ENCODE measurements at places on chromosomes 11 and 22. TPM values are rescaled to one million over a fixed set of nuclear protein-coding genes. Genes with fewer than 3 reads are reported as not detected.

DNA sequence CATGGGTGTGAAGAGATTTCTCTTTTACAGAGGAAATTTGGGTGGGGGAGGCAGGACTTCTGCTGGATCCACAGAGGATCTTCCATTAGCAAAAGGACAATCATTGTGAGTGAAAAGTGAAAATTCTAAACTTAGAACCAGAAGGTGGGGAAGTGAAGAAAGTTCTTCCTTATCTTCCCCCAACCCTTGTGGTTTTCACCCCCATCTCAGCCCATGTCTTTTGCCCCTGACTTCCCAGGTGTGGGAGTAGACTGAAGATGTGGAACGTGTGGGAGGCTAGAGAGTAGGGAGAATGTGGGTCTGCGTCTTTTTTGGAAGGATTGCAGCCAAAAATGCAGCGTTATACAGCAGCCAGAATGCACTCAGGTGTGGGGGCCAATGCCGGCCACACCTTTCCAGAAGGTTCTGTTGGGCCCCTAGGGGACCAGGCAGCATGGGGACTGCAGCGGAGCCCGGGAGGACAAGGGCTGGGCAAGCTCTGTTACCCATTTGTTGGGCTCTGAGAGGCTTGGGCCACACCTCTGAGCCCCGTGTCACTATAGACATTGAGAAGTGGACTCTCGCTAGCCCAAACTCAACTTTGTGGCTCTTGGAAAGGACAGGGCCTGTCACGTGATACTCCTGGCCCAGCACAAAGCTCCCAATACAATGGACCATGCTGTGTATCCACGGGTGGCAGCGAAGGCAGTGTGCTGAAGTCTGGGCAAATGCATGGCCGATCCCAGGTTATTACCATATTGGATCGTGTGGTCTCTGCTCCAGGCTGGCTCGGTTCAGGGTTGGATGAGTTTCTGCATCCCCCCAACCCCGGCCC lies 32.8 kb upstream of the LINC01488 start:
- DNase-seq = no peak
- H3K27ac ChIP-seq = no peak overlapping the region
- no peaks in the 10 kb centered on the region for H3K27me3 ChIP-seq
- H3K4me1 ChIP-seq = peaks cover 5% of the 10 kb centered on the region

DNA sequence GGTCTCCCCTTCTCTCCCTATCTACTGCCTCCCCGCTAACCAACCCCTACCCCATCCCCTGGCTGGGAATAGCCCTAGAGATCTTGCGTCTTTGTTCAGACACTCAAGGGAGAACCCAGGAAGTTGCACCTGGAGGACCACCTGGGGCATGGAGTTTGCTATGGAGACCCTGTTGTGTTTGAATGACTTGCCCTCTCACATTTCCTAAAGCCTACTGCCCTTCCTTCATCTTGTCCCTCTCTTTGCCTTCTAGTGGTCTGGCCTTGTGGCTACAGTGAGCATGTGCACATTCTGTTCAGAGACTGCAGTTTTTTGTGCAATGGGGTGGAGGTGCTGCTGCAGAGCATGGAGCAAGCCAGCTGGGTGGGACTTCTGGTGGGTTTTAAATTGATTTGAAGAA lies 42.5 kb downstream of the ZNRF3 start:
- no peak overlapping the region for H3K27ac ChIP-seq
- no peak overlapping the region for H3K4me3 ChIP-seq
- no peaks in the 10 kb centered on the region for H3K4me1 ChIP-seq

Gene SBF2
- total RNA-seq = 4.2 TPM

Gene GLYATL2
- not detected for total RNA-seq

- no peaks in the 10 kb centered on the region for H3K4me1 ChIP-seq
- H3K4me3 ChIP-seq = no peak overlapping the region
- no peak overlapping the region for H3K27ac ChIP-seq
Measured at GRCh38 chr11:117385471-117385870, 57.8 kb downstream of the CEP164 start.

Gene SCGB2A2
- total RNA-seq = not detected

Data from CD8-positive, alpha-beta memory T cell (primary cell).